Activated naive CD4-positive, alpha-beta T cell (primary cell): ENCODE measurements at places on chromosomes 13 and 19.
A peak's percentile ranks its signal among the peaks of the same experiment; 100 is the strongest.

GRCh38 chr13:46698014-46698413 is 98.9 kb downstream of the ESD start:
- DNase-seq, result no peak

- DNase-seq, result no peak
Measured at GRCh38 chr13:98549006-98549727, 27.7 kb downstream of the STK24 start.

DNA sequence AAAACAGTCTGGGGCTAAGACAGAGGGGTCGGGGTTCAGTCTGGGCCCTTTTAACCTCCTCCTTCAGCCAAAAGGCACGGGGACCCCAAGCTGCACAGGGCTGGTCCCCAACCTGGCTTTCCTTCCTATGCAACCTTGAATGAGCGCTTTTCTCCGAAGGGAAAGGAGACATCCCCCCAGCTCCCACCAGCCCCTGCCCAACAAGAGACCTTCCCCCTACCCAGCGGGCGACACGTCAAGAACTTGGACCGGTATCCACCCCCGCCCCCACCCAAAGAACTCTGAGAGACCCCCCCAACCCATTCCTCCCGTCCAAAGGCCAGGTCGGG is 35.0 kb upstream of the NANOS3 start:
- no peak for DNase-seq

DNA sequence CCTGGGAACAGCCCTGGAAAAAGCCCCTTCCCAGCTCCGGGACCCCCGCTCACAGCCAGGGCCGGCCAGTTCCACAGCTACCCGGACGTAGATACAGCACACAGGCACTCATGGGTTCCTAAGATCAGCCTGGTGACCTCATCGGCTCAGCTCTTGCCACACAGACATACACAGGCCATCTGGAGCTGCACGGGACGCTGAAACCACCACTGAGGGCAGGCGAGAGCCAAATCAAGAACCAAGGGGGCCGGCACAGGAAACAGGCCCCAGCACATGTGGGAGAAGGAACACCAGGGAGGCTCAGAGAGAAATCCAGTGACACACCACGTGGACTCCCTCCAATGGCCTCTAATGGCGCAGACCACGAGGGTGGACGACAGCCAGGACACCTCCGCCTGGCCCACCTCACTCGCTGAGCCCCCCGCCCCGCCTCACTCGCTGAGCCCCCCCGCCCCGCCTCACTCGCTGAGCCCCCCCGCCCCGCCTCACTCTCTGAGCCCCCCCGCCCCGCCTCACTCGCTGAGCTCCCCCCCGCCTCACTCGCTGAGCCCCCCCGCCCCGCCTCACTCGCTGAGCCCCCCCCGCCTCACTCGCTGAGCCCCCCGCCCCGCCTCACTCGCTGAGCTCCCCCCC is 69.7 kb upstream of the C13orf46 start:
- DNase-seq, result no peak

DNA sequence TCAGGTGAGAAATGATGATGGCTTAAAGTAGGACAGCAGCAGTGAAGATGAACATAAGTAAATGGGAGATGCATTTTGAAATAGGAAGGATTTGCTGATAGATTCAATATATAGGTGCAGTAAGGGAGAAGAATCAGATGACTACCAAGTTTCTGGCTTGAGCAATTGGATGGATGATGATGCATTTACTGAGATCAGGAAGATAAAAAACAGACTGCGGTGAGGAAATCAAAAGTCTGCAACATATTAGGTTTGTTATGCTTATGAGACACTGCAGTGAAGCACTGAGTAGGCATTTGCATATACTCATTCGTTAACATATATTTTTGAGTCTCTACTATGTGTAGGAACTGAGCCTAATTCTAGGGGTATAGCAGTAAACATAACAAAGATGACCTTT is 184.2 kb downstream of the LACC1 start:
- DNase-seq, result no peak

DNA sequence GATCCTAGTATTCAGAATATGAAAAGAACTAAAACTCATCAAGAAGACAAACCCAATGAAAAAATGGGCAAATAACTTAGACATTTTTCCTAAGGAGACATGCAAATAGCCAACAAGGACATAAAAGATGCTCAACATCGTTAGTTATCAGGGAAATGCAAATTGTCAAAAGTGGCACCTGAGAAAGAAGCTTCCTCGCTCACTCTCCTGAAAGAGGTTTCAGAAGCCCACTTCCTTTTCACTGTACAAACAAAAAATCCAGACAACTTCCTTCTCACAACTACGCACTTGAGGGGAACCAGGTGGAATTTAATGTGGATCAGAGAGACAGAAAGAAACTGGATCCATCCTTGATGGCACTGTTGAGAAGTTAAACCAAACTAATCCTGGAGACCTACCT is 41.5 kb downstream of the KLF12 start:
- no peak for DNase-seq

DNA sequence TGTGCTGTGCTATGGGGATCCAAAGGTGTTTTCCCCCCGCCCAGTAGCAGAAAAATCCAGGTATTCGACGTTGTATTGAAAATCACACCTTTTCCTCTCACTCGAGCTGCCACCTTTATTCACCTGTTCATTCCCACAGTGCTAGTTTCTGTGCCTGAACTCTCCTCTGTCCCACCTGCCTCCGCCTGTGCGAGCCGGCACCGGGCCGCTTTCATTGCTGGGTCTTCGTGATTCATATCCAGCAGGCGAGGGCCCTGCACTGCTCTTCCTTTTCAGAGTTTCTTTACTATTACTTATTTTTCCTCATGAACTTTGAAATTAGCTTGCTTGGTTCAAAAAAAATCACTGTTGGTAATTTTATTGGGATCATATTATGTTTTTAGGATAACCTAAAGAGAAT is 42.4 kb upstream of the SOX1 start:
- no peak for DNase-seq

DNA sequence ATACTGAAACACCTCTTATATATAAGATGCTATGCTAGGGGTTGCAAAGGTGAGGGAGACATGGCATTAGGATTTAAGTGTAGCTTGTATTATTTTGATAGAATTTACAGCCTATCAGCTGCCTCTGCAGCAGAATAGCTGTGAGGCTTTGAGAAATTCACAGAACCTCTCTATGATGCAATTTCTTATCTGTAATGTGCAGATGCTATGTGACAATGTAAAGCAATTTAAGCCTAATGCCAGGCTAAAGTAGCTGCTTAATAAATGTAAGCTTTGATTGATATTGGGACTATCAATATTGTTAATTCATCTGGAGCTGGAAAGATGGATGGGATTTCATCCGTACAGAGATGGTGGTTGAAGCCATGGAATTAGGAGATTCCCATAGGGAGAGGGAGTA is 1.6 kb downstream of the ADGRE3 start:
- no peak for DNase-seq

DNA sequence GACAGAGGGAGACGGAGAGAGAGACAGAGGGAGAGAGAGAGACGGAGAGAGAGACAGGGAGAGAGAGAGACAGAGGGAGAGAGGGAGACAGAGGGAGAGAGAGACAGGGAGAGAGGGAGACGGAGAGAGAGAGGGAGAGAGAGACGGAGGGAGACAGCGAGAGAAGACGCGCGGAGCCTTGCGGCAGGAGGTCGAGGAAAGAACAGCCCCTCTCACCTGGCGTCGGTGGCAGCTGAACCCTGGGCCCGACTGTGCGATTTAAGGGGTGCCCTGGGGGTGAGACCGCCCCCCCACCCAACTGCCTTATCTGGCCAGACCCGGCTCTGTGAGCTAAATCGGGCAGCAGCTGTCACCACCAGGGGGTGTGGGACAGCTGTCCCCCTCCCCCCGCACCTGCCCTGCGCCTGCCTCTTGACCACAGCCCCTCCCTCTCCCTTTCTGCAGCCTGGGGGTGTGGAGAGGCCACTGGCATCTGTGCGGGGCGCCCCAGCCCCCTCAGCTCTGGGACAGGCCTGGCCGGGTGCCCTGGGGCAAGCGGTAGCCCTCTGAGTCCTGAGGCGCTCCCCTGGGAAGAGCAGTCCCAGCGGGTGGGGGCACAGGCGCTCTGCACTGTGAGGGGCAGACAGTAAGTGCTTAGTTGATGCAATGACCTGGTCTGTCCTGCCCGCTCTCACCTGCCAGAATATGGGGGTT is 10.8 kb downstream of the JOSD2 start:
- no peak for DNase-seq

DNA sequence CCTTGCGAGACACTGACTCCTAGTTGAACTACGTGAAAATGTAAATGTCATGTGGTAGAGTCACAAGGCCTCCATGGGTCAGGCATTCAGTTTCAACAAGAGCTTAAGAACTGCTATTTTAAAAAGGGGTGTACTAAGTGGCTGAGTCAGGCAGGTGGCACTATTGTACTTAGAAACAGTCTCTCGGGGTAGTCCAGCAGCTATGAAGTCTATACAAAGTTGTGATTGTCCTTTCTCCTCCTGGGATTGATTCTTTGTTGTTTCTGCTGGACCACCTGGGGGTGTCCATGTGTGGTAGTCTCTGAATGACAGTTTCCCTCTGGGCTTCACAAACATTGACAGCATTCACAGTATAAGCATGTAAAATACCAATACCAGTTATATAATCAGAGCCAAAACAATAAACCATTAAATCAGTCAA is 33.0 kb downstream of the UGGT2 start:
- no peak for DNase-seq

- DNase-seq, result no peak
Measured at GRCh38 chr19:19966862-19967261, 66.1 kb downstream of the ZNF93 start.

DNA sequence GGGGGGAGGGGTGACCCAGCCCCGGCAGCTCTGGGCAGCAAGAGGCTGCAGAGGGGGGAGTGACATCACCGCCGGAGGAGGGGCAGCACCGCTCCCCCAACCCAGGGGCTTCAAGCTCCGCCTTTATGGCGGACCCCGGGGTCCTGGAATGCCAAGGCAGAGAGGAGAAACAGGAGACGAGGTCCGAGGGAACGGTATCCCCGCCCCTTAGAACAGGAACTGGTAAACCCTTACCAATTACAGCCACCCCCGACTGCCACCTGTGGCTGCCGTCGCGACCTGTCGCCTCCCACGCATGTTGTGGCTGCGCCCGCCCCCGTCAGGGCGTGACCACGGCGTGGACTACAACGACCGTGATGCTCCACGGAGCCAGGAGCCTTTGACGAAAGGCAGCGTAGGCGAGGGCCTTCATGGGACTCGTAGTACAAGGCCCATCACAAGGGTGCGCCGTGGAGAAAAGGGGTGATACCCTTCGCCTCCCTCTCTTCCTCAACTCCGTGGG is 4.1 kb upstream of the KCNC3 start:
- DNase-seq, result peak; percentile 71

- no peak for DNase-seq
Measured at GRCh38 chr13:91307887-91308286, 39.6 kb upstream of the MIR17HG start.

DNA sequence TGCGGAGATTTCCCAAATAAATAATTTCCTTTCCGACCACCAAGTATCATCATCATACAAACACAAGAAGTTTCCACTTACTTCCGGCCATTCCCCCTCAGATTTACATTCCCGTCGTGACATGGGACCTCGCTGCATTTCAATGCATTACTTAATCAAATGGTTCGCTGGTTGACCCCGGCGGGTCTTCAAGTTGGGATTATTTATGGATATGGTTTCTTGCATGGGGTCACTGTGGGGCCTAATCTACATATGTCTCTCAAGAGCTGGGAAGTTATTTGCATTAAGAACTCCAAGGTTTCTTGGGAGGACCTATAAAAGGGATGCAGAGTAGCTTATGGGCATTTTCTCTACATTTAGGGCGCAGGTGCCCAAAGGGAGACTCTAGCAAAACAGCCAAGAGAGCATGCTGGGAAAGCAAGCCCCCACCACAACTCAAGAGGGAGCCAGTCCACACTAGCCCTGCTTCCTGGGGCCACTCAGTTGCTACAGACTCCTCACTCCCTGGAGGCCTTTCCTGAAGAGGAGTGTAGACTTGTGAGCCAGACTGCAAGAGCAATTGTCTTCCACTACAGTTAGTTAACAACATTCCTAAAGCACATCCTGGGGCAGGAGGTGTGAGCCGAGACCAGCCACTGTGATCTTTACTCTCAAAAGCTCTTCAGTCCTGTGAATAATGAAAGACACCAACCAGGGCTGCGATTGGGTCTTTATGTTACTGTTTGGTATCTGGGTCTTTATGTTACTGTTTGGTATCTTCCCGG is 125.3 kb downstream of the KATNAL1 start:
- DNase-seq, result no peak

DNA sequence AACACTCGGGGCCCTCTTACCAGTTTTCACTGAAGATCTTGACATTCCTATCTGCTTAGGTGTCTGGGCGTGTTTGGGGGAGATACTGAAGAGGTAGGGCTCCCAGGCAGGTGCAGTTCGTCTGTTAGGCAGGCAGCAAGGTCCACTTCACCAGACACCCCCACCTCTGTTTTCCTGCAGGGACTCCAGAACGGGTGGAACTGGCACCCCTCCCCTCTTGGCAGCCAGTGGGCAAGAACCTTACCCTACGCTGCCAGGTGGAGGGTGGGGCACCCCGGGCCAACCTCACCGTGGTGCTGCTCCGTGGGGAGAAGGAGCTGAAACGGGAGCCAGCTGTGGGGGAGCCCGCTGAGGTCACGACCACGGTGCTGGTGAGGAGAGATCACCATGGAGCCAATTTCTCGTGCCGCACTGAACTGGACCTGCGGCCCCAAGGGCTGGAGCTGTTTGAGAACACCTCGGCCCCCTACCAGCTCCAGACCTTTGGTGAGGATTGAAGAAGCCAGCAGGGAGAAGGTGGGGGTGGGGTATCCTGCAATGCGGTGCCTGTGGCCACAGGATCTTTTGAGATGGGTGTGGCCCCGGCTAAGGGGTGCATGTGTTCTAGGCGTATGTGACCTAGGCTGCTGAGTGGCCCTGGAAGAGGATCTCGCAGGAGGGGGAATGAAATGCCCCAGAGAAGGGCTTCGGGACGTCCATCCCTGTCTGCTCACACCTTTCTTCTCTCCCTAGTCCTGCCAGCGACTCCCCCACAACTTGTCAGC is 3.3 kb upstream of the ICAM4 start:
- DNase-seq, result no peak

DNA sequence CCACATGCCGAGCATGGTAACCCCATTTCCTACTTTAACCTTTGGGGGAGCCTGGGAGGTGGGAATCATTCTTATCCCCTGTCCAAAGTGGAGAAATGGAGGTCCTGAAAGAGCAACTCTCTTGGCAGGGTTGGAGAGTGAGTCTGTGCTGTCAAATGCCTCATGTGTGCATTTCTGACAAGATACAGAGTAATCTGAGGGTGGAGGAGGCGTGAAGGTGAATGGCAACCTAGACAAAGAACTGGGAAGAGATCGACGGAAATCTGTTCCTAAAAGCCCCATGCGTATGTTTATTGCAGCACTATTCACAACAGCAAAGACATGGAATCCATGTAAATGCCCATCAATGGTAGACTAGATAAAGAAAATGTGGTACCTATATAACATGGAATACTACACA is 63.8 kb upstream of the USP29 start:
- no peak for DNase-seq

DNA sequence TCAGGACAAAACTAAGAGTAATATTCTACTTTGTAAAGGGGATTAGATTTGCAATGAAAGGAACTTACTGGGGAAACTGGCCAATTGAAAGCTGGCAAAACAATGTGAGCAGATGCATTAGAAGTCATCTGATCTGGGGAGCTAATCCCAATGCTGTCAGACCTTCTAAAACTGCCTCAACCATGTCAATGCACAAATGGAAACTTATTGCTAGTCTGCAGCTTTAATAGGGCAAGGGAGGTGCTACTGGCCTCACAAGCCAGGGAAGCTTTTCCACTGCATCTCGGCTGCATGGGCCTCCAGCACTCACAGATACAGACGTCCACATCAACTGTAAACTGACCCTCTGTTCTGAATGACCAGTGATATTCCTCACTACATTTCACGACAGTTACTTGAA is 154.2 kb downstream of the LHFPL6 start:
- no peak for DNase-seq
